ENCODE measurements at places on chromosomes 5 and 9.
A peak's percentile ranks its signal among the peaks of the same experiment; 100 is the strongest.

DNA sequence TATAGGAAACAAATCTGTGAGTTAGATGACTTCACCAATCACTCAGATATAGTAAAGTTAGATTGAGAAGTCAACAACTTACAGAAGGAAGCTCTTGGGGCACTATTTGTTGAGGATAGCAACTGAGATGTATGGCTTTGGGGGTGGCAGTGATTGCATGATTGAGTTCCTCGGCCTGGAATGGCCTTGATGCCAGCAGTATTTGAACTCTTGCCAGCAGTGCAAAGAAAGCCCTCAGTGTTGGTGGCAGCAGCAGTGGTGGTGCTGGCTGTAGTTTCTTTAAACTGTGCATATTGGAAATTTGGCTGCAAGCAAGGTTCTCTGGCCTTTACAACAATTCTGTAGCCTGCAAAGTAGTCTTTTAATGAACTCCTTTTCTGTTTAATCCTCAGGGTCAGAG is 41.4 kb upstream of the PJA2 start:
- no peak overlapping the region for H3K4me3 ChIP-seq
- H3K27ac ChIP-seq: no peak overlapping the region
- no peaks in the 10 kb centered on the region for H3K27me3 ChIP-seq
- no peaks in the 10 kb centered on the region for H3K4me1 ChIP-seq
- no peak for DNase-seq
- no peaks in the 10 kb centered on the region for H3K36me3 ChIP-seq

GRCh38 chr9:110155751-110156150 is 52.2 kb downstream of the C9orf152 start:
- peaks cover 5% of the 10 kb centered on the region for H3K36me3 ChIP-seq
- H3K27me3 ChIP-seq: no peaks in the 10 kb centered on the region
- H3K4me1 ChIP-seq: peaks cover 80% of the 10 kb centered on the region
- no peak for DNase-seq
- H3K4me3 ChIP-seq: no peak overlapping the region

- no peaks in the 10 kb centered on the region for H3K36me3 ChIP-seq
- H3K27ac ChIP-seq: no peak overlapping the region
- H3K4me1 ChIP-seq: no peaks in the 10 kb centered on the region
- DNase-seq: no peak
- H3K4me3 ChIP-seq: no peak overlapping the region
Observed at GRCh38 chr9:103988821-103989220, 105.3 kb upstream of the SMC2 start.

- H3K27me3 ChIP-seq: no peaks in the 10 kb centered on the region
- H3K4me1 ChIP-seq: no peaks in the 10 kb centered on the region
- H3K36me3 ChIP-seq: no peaks in the 10 kb centered on the region
- no peak overlapping the region for H3K4me3 ChIP-seq
- no peak overlapping the region for H3K27ac ChIP-seq
Observed at GRCh38 chr5:145483212-145483611, 351.9 kb downstream of the PRELID2 start.

DNA sequence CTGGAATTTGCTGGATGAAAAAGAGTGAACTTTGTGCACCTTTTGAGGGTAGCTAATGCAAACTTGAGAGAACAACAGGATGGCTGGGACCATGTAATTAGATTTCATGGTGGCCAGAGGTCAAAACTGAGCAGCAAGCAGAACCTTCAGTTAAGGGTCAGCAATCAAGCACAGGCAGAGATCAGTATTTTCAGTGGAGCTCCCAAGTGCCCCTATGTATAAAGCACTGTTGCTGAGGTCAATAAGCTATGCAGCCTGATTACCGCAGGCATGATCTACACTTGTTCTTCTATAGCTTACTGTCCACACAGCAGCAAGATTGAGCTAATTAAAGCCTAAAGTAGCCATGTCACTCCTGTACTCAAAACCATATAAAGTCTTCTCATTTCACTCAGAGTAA is 62.1 kb upstream of the TMC1 start:
- DNase-seq: no peak
- H3K4me3 ChIP-seq: no peak overlapping the region
- no peaks in the 10 kb centered on the region for H3K27me3 ChIP-seq

- peak overlapping the region; percentile 78 for H3K4me3 ChIP-seq
- peaks cover 23% of the 10 kb centered on the region for H3K4me1 ChIP-seq
- H3K27ac ChIP-seq: peak overlapping the region; percentile 89
Observed at GRCh38 chr5:179733772-179734126, 1.1 kb downstream of the MAML1 start.

DNA sequence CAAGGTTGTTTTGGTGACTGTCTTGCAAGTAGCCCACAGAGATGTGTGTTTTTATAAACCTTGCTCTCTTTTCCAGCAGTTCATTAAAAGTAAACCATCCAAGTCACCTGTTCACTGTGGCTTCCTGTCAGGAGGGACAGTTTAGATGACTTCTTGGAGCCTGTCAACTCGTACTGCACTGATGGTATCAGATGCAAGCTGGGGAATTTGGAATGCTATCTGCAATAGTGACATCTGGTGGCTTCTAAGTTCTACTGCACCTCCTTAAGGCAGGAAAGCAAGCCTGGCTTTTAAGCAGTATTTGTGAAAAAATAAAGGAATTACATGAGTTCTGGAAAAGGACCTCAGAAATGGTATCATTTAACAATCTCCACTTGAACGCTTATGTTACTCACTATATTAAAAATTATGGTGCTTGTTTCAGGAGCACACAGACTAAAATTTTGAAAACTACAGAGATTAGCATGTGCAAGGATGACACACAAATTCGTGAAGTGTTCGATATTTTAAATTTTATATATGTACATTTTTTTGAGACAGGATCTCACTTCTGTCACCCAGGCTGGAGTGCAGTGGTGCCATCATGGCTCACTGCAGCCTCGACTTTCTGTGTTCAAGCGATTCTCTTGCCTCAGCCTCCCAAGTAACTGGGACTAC is 164.0 kb downstream of the TTC39B start:
- H3K4me3 ChIP-seq: no peak overlapping the region
- peaks cover 5% of the 10 kb centered on the region for H3K27me3 ChIP-seq
- DNase-seq: peak; percentile 33
- H3K27ac ChIP-seq: no peak overlapping the region
- no peaks in the 10 kb centered on the region for H3K36me3 ChIP-seq

DNA sequence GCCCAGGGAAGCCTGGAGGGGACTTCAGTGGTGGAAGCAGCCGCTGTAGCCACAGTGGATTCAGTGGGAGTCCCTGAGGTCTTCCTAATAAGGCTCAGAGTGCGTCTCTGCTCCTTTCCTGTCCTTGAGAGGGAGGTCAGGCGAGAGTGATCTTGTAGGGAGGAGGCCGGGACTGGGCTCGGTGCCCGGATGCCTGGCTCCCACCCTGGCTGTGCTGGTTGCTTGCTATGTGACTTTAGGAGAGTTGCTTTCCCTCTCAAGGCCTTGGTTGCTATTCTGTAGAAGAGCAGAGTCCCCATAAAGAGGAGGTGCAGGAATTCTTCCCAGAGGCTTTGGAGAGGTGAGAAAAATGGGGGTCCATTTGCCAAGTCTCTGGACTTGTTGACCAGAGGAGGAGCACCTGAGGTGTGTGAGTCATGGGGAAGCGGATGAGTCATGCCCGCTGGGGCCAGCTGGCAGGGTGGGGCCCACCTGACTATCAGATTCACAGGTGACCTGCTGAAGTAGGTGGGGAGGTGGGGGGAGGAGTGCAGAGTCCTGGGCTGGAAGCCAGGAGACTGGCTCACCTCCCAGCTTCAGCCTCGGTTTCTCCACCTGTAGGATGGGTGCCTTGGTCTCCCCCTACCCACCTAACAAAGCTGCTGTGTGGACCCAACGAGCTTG is 13.8 kb downstream of the GSN start:
- H3K36me3 ChIP-seq: no peaks in the 10 kb centered on the region
- H3K4me3 ChIP-seq: no peak overlapping the region
- H3K4me1 ChIP-seq: peaks cover 12% of the 10 kb centered on the region
- H3K27ac ChIP-seq: no peak overlapping the region

GRCh38 chr9:70474413-70474812 is 60.0 kb upstream of the KLF9 start:
- H3K36me3 ChIP-seq: no peaks in the 10 kb centered on the region
- no peaks in the 10 kb centered on the region for H3K27me3 ChIP-seq
- no peak overlapping the region for H3K4me3 ChIP-seq
- H3K4me1 ChIP-seq: no peaks in the 10 kb centered on the region
- DNase-seq: no peak

DNA sequence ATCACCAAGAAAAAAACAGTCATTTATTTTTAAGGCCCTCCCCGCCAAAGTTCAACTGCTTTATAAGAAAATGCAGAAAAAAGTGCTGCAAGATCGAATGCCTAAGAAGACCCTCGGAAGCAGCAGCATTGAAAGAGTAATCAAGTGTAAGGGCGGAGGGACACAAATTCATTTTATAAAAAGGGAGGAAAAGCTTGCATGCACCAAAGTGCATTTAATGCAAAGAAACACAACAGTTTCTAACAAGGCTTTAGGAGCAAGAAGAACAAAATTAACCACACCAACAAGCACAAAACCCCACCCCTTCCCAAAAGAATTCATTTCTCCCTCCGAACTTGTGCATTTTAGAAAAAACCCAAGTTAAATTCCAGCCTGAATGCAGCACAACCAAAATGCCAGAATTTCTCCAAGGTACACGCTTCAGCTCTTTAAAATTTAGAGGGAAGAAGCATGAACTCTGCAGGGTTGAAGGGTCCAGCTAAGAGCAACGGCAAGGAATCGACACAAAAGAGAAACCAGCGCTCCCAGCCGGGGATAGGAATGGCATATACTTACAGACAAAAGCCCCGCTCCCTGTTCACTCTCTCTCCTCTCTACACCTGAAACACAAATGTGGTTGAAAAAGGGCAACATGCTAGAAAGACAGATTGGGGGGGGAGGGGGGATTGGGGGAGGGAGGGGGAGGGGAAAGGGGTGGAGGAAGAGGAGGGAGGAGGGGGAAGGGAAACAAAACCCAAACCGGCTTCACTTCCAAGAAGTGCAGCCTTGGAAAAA is at the start of gene NREP:
Gene NREP (minus strand): TSS at position 614 of the 774 bp plus-strand sequence. CDS start 1,422 bp downstream, outside the sequence.
- peak within 1 kb of the TSS; percentile 68 for H3K4me3 ChIP-seq
- peak within 1 kb of the TSS; percentile 81 for H3K27ac ChIP-seq
- DNase-seq: no peak
- H3K4me1 ChIP-seq: peaks cover 20% of the 10 kb centered on the region
- no peaks in the 10 kb centered on the region for H3K36me3 ChIP-seq

GRCh38 chr5:68067291-68067690 is 148.3 kb upstream of the PIK3R1 start:
- H3K27ac ChIP-seq: no peak overlapping the region
- no peak for DNase-seq
- no peaks in the 10 kb centered on the region for H3K4me1 ChIP-seq
- H3K27me3 ChIP-seq: no peaks in the 10 kb centered on the region
- H3K4me3 ChIP-seq: no peak overlapping the region
- no peaks in the 10 kb centered on the region for H3K36me3 ChIP-seq

DNA sequence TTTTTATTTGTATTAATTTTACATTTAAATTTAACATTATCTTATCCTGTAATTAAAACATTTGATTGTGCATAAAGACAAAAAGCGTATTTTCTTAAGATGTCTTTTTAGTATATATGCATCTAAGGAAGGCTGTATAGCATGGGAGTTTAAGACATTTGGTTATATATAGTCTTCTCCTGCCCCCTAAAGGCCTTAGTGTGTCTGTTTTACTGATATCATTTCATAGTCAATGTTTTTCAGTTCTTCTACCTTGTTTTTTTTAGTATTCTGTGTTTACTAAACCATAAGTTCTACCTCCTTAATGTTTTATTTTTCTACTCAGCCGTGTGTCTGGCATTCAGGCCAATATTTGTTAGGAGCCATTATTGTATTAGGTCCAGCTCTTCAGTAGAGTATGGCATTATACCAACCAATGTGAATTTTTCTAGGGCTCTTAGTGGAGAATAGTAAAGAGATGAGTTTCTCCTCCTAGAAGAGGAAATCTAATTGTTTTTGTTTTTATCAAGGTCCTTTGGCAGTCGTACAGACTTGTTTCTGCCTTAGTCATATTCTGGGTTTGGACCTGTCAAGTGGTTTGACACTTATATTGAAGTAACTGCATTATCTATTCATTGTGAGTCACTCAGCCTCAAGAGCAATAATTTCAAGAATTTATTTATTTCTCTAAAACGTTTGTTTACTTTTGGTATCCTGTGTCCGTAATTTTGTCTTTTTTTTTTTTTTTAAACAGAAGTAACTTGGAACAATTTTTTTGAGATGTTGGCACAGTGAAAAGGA is 74.8 kb downstream of the SLF1 start:
- no peak overlapping the region for H3K4me3 ChIP-seq
- H3K36me3 ChIP-seq: peaks cover 20% of the 10 kb centered on the region
- no peaks in the 10 kb centered on the region for H3K27me3 ChIP-seq

DNA sequence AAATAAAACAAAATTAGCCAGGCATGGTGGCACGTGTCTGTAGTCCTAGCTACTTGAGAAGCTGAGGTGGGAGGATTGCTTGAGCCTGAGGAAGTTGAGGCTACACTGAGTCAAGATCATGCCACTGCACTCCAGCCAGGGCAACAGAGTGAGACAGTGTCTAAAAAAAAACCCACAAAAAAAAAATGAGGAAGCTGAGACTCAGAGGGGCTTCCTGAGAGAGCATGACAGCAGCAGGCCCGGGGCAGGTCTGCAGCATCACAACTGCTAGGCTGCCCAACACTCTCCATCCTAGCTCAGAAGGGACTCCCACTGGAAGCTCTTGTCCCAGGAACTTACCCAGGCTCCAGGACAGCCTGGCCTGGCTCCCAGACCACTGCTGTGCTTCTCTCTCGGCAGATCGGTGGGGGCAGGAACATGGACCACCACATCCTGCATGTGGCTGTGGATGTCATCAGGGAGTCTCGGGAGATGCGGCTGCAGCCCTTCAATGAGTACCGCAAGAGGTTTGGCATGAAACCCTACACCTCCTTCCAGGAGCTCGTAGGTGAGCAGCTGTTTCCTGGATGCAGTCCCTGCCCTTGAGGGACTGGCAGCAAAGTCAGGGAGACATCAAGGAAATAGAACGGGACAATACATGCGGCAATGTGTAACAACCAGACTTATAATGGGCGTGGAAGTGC is 19.1 kb downstream of the PTGS1 start:
- peak overlapping the region; percentile 69 for H3K27ac ChIP-seq
- peaks cover 33% of the 10 kb centered on the region for H3K4me1 ChIP-seq

- no peaks in the 10 kb centered on the region for H3K4me1 ChIP-seq
- no peaks in the 10 kb centered on the region for H3K36me3 ChIP-seq
- DNase-seq: no peak
Observed at GRCh38 chr9:134982311-134982710, 64.6 kb upstream of the FCN1 start.

GRCh38 chr5:5792106-5792505 is 369.6 kb downstream of the ICE1 start:
- H3K4me3 ChIP-seq: no peak overlapping the region
- no peaks in the 10 kb centered on the region for H3K36me3 ChIP-seq
- H3K27me3 ChIP-seq: no peaks in the 10 kb centered on the region

GRCh38 chr5:115458416-115458815 is 86.2 kb downstream of the FEM1C start:
- no peaks in the 10 kb centered on the region for H3K36me3 ChIP-seq
- DNase-seq: no peak
- H3K27me3 ChIP-seq: no peaks in the 10 kb centered on the region
- H3K4me3 ChIP-seq: no peak overlapping the region
- H3K27ac ChIP-seq: no peak overlapping the region

GRCh38 chr5:158364367-158364766 is 505.4 kb upstream of the CLINT1 start:
- no peaks in the 10 kb centered on the region for H3K36me3 ChIP-seq
- no peaks in the 10 kb centered on the region for H3K4me1 ChIP-seq
- no peak overlapping the region for H3K27ac ChIP-seq
- H3K4me3 ChIP-seq: no peak overlapping the region
- no peaks in the 10 kb centered on the region for H3K27me3 ChIP-seq

GRCh38 chr9:127973169-127974000 is 7.4 kb downstream of the EEIG1 start:
- H3K27me3 ChIP-seq: no peaks in the 10 kb centered on the region
- no peak overlapping the region for H3K4me3 ChIP-seq
- H3K36me3 ChIP-seq: peaks cover 40% of the 10 kb centered on the region
